ENCODE measurements at places on chromosomes 1 and 21. TPM values are rescaled to one million over a fixed set of nuclear protein-coding genes. Genes with fewer than 3 reads are reported as not detected.

FAM20B gene
- 19.1 TPM for total RNA-seq

LMX1A gene
- not detected for total RNA-seq

DYNLT5 gene
- total RNA-seq: not detected

PADI3 gene
- not detected for total RNA-seq

OR6K3 gene
- not detected for total RNA-seq

KRTAP13-2 gene
- total RNA-seq: not detected

OR2G3 gene
- not detected for total RNA-seq

PDIK1L gene
- 5.9 TPM for total RNA-seq

LRRC38 gene
- 0.39 TPM for total RNA-seq

LRRC71 gene
- total RNA-seq: not detected

PKN2 gene
- total RNA-seq: 24.6 TPM

DHRS3 gene
- total RNA-seq: 46.6 TPM

CYYR1 gene
- total RNA-seq: 1.4 TPM

SAMD13 gene
- total RNA-seq: 3.8 TPM

SLC9C2 gene
- not detected for total RNA-seq

GPR161 gene
- total RNA-seq: 8.9 TPM

IER5 gene
- 22.8 TPM for total RNA-seq

TDRD5 gene
- under 0.01 TPM for total RNA-seq

STXBP3 gene
- 28.3 TPM for total RNA-seq

CHIA gene
- total RNA-seq: not detected

PIK3R3 gene
- 2.2 TPM for total RNA-seq

DLGAP3 gene
- total RNA-seq: under 0.01 TPM

DDI2 gene
- 8.4 TPM for total RNA-seq

PTPRF gene
- 98.5 TPM for total RNA-seq

CAPN8 gene
- total RNA-seq: not detected

CCT3 gene
- 205 TPM for total RNA-seq

TCHH gene
- not detected for total RNA-seq

UBXN10 gene
- total RNA-seq: 0.13 TPM

ZNF697 gene
- total RNA-seq: 13.4 TPM

CCDC185 gene
- total RNA-seq: not detected

Measured in epithelial cell of alveolus of lung (primary cell).